ENCODE measurements at places on chromosomes 3 and 15.

DNA sequence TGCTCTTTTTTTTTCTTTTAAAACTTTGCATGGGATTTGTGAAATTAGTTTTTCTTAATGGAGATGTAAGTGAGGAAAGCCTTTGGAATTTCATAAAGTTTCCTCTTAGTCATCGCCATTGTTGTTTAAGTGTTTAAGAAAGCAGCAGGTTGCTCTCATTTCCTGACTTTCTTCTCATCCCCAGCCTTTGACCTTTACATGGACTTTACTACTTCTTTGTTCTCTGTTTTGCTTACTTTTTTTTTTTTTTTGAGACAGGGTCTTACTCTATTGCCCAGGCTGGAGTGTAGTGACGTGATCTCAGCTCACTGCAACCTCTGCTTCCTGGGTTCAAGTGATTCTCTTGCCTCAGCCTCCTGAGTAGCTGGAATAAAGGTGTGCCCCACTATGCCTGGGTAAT, 38.6 kb downstream of the FBXL2 start:
- no peak for DNase-seq

- no peak for DNase-seq
Observed at GRCh38 chr15:35393398-35393797, 152.6 kb downstream of the DPH6 start.

DNA sequence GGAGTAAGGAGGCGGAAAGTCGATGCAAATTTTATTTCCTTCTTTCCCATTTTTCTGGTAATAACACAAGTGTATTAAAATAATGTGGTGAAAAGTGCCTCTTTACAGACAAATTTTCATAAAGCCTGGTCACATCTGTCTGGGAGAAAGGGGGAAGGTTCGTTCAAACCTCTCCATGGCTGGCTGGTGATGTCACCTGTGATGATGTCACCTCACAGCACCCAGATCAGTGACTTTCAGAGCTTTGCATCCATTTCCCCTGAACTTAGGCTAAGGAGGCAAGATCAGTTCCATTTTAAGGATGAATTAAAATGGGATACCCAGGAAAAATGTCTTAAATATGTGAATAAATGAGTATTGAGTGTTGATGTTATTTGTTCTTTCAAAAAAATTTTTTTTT, 34.1 kb downstream of the ATP10A start:
- DNase-seq, result no peak

DNA sequence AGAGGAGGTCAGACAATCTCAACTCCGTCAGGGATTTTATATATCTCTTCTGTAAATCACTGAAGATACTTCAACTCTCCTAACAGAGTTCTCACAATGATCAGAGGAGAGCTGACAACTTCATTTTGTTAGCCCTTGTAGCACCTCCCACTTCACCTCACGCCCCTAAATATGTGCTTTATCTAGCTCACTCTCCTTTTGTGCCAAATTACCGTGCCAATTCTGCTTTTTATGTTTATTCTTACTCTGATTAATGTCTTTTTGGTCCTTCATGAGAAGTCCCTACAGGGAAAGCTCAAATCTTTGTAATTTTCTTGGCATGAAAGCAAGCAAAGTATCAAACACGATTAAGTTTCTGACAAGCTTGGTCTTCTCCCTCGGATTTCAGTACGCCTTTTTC, 636.1 kb upstream of the NAALADL2 start:
- DNase-seq, result no peak

DNA sequence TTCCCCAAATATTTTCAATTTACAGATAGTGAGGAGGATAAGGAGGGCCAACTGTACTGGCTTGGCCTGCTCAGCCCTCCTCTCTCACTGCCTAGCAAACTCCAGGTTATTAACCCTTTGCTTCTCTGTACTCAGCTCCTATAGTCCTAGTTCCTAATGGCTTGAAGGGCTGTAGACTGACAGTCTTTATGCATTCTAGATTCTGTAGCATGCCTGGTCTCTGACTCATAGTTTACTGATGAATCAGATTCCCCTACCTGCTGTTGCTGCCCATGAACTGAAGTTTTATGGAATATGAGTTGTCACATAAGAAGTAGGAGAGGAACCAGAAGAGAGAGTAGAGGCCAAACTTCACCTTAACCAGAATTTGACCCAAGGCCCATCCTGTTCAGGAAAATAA, 27.1 kb upstream of the MAP3K13 start:
- no peak for DNase-seq

- DNase-seq, result no peak
Observed at GRCh38 chr3:194470615-194471014, 16.2 kb downstream of the ATP13A3 start.

GRCh38 chr15:55250392-55250791, 39.2 kb downstream of the RAB27A start:
- peak; percentile 96 for DNase-seq

DNA sequence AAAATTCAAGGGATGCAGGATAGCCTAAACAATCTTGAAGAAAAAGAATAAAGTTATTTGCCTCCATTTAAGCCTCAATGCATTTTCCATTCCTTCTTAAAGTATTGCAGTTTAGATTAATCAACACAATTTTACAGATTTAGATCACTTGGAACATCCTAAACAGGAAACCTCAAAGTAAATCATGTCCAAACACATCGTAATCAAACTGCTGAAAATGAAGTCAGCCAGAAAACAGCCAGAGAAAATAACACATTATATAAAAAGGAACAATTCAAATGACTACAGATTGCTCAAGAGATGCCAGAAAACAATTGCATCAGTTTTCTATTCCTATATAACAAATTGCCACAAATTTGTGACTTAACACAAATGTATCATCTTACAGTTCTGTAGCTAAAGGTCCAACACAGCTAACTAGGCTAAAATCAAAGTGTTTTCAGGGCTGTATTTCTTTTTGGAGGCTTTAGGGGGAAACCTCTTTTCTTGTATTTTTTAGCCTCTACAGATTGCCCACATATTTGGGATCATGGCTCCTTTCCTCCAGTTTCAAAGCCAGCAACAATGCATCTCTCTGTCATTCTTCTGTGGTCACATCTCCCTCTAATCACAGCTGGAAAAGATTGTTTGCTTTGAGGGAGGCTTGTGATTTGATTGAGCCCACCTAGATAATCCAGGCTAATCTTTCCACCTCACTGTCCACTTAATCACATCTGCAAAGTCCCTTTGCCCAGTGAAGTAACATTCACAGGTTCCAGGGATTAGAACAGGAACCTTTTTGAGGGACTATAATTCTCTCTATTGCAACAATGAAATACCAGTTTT, 543.3 kb upstream of the UBE2E2 start:
- DNase-seq, result no peak

- no peak for DNase-seq
Observed at GRCh38 chr3:33659856-33660434, 58.1 kb downstream of the CLASP2 start.

- no peak for DNase-seq
Observed at GRCh38 chr15:29382862-29383261, 113.2 kb upstream of the NSMCE3 start.

DNA sequence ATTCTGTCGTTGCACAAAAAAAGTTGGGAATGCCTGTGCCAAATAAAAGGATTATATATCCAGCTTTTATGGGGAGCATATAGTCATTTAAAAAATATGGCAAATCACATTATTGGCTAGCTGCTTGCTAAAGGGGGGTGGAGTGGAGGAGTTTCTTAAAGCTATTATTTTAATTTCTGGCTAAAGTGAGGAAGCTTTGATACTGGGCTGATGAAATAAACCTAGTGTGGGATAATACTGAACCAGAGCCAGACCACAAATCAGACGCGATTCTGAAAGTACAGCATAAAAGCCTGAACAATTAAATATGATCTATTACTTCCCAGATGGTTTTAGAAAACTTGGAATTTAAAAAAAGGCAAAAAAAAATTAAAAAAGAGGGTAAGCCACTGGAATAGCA, 14.4 kb downstream of the POLR2M start:
- DNase-seq, result no peak

All from AML-193 (cell line).